ENCODE measurements at places on chromosomes 6 and 20.

GRCh38 chr20:58647796-58648501 is 3.1 kb upstream of the STX16 start:
- DNase-seq: no peak

DNA sequence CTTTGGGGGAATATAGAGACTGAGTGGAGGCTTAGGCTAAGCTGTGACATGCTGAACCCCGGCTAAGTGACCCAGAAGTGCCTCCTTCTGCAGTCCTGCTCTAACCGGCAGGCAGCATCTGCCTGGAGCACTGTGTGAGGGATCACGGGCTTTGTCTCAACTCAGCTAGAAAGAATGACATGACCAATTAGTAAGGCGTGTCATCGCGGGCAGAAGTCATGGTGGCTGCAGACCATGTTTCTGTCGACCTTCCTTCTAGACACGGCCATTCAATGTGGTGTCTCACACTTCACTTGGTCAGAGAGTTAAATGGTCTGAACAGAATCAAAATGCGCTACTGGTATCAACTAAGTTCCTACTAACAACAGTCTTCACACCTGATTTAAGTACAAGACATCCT is 35.0 kb downstream of the HUS1B start:
- no peak for DNase-seq

DNA sequence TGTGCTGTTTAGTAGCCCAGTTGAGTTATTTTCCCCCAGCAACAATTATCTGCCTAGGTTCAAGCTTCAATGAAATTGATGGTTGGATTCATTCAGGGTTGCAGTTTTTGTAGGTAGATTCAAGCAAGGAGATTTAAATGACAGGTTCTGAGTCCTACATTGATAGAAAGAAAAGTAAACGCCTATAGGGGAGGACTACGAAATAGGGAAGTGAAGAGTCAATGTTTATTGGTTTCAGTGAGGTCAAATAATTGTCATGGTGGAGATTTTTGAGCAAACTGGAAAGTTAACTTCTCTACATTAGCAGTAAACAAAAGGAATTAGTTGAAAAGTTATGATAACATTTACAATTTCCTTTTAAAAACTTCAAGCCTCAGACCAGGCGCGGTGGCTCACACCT is 734 bp upstream of the WFDC13 start:
- DNase-seq: no peak

DNA sequence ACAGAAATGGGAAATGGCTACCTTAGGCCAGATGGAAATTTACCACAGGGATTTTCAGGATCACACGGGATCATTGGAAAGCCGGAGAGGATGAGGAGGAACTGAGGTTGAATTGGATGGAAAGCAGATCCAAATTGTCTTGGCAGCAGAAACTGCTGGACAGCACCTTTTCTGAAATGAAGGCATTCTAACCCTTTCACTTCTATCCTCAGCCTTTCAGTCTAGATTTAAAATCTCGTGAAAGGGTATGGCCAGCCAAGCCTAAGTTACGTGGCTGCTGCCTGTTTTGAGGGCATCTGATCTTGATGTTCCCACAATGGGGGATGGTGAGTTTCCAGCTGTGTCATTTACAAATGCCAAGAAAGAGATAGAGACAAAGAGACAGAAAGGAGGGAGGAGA is 358.2 kb downstream of the KIF16B start:
- no peak for DNase-seq
